Lung microvascular endothelial cell (primary cell): ENCODE measurements at places on chromosomes 16 and 17. TPM values are rescaled to one million over a fixed set of nuclear protein-coding genes. Genes with fewer than 3 reads are reported as not detected.

SMARCD2 gene
- 49.2 and 54.3 TPM in 2 replicates for total RNA-seq

C17orf100 gene
- 0.22 and 0.40 TPM in 2 replicates for total RNA-seq

OMG gene
- 5.4 and 6.7 TPM in 2 replicates for total RNA-seq

AANAT gene
- not detected in 2 replicates for total RNA-seq

IRX6 gene
- total RNA-seq = not detected in 2 replicates

MYO1C gene
- 113 and 134 TPM in 2 replicates for total RNA-seq

PDIA2 gene
- total RNA-seq = not detected in 2 replicates

CACNA1H gene
- total RNA-seq = under 0.01 TPM in 2 replicates

CSH2 gene
- total RNA-seq = not detected in 2 replicates

NPTX1 gene
- under 0.01 TPM in 2 replicates for total RNA-seq

BRIP1 gene
- total RNA-seq = 1.8 and 4.4 TPM in 2 replicates

NOS2 gene
- total RNA-seq = 0.20 and 0.22 TPM in 2 replicates

BCKDK gene
- 10.0 and 12.3 TPM in 2 replicates for total RNA-seq

EVI2A gene
- under 0.01 and 0.87 TPM in 2 replicates for total RNA-seq

PTX4 gene
- total RNA-seq = under 0.01 TPM in 1 of 2 replicates, not detected in the other

TMEM88 gene
- total RNA-seq = 7.1 and 22.7 TPM in 2 replicates

PYY gene
- not detected in 2 replicates for total RNA-seq

RGS11 gene
- 0.20 and 0.44 TPM in 2 replicates for total RNA-seq

KRTAP1-4 gene
- total RNA-seq = not detected in 2 replicates

ALDH3A1 gene
- total RNA-seq = under 0.01 and 0.20 TPM in 2 replicates

MYH3 gene
- 0.22 and 0.40 TPM in 2 replicates for total RNA-seq

ITGAD gene
- total RNA-seq = not detected in 2 replicates
